ENCODE measurements at places on chromosomes 11 and 22.

- no peak for DNase-seq
Observed at GRCh38 chr22:29152045-29152953, 53.4 kb upstream of the EMID1 start.

GRCh38 chr11:46489656-46490560 lies 98.3 kb upstream of the CHRM4 start:
- DNase-seq, result no peak

DNA sequence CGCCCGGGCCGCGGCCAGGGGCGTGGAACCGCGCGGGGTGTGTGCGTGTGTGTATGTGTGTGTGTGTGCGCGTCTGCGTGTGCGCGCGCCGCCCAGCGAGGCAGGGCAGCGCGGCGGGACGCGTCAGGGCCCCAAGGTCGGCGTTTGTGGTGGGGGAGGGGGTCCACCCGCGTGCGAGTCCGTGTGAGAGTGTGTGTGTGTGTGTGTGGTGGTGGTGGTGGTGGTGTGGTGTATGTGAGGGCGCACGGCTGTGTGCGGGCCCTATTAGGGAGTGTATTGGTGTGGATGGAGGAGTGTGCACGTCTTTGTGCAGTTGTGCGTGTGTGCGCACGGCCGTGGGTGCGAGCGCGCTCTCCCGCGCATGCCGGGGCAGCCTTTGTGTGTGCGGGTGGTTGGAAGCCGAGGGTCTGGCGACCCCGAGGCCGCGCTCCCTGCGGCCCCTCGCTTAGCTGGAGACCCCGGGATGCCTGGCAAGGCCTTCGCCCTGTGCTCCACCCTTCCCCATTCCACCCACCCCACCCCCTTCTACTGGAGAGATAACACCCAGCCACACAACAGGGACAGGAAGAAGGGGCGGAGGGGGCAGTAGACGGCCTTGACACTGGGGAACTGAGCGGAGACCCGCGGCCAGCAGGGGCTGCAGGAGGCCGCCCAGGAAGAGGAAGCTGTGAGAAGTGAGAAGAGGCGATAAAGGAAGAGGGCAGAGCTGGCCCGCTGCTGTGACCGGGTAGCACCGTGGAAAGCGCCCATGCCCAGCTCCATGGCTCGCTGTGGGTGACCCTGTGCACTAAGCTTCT lies 528 bp upstream of the ARRB1 start:
- no peak for DNase-seq

DNA sequence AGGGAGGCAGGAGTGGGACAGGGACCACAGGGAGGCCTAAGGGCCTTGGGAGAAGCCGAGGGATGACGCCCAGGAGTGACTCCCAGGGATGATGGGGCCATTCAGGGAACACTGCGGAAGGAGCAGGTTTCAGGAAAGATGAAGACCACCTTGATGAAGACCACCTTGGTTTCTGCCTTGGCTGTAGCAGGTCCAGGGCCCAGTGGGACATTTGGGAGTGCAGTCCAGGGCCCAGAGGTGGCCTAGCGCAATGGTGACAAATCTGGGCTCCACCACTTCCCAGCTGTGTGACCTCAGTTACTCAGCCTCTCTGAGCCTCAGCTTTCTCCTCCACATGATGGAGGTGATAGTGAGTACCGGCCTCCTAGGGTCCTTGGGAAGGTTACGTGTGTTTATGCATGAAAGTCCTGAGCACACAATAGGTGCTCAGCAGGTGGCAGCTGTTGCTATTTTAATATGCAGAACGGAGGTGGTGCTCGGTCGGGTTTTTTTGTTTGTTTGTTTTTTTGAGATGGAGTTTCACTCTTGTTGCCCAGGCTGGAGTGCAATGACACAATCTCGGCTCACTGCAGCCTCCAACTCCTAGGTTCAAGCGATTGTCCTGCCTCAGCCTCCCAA lies 770 bp downstream of the TSGA10IP start:
- DNase-seq, result no peak

DNA sequence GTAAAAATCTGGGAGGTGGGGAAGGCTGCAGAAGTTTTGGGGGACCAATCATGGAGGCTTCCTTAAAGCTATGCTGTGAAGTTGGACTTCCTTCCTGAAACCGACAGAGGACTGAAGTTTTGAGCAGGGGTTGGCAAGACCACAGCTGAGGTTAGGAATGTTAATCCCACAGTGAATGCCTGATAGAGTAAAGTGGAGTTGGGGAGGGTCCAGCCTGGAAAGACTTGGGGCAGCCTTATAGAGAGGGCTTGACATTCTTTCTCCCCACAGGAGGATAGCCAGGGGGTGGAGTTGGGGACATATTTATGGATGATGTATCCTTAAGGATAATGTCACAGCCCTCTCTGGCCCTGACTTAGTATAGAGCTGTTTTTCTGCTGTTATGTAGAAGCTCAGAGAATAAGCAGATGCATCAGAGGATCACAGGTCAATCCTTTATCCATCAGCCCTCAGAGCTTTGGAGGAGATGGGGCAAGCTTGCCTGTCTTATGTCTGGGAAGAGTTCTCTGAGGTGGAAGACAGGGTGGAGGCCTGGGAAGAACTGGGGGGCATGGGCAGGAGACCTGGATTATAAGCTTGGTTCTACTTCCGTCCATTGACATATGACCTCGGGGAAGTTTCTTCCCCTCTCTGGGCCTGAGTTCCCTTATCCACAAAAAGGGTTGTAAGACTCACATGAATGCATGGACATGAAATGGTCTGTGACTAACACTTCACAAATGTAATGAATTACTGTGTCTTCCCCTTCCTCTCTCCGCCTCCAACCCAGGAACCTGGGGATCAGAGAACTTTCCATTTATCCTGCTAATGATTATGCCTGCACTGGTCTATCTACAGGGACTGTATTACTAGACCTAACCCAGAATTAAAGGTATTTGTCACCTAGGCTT lies 317.8 kb downstream of the MIAT start:
- no peak for DNase-seq

- DNase-seq, result no peak
Observed at GRCh38 chr11:87597725-87598124, 560.0 kb downstream of the TMEM135 start.

- no peak for DNase-seq
Observed at GRCh38 chr11:8959546-8960166, 4.6 kb downstream of the TMEM9B start.

- DNase-seq, result no peak
Observed at GRCh38 chr22:30279046-30279788, 10.1 kb downstream of the CASTOR1 start.

DNA sequence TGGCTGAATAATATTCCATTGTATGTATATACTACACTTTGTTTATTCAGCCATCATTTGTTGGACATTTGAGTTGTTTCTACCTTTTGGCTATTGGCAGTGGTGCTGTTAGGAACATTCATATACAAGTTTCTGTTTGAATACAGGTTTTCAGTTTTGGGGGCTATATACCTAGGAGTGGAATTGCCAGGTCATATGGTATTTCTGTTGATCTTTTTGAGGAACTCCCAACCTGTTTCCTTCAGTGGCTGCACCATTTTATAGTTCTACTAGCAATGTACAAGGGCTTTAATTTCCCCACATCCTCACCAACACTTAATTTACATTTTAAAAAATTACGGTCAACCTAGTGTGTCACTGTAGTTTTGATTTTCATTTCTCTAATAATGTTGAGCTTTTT lies 54.6 kb downstream of the HSD17B12 start:
- DNase-seq, result no peak

DNA sequence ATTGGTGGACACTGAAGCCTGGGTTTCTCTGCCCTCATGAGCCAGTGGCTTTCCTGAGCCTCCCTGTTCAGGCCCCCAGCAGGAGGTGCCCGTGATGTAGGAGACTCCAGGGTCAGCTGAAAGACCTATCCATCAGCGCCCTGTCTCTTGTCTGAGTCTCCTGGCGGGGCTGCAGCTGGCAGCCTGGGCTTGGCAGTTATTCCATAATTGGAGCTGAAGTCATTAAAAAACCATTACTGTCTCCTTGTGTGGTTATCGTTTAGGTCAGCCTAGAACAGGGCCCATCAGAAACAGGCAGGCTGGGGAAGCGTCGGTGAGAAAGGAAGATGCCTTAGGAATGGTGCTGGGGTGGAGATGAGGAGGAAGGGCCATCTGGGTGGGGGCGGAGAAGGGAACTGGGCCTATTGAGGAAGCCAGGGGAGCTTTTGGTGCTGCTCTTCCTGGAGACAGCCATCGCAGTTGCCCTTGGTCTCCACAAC lies 5.0 kb downstream of the TUB start:
- DNase-seq, result no peak

GRCh38 chr11:55503449-55503848 lies 50.8 kb upstream of the OR4C15 start:
- DNase-seq, result no peak

- peak; percentile 80 for DNase-seq
Observed at GRCh38 chr11:89490981-89491690, at the start of gene NOX4. NOX4 (minus strand) TSS chr11:89491375; CDS start chr11:89491246, 129 bp downstream.

- no peak for DNase-seq
Observed at GRCh38 chr11:58003036-58003435, 20.6 kb upstream of the OR9Q1 start.

DNA sequence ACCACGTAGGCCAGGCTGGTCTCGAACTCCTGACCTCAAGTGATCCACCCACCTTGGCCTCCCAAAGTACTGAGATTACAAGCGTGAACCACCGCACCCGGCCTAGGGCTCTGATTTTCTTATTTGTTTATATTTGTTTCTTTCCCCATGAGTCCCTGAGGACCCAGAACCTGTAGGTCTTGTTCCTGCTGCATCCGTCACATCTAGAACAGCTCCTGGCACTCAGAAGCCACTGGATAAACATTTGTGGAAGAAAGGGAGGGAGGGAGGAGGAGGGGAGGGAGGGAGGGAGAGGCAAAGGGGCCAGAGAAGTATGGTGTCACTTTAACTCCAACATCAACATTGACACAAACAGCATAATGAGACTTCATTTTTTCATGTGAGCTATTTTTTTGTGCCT lies 67.7 kb downstream of the CELSR1 start:
- no peak for DNase-seq

DNA sequence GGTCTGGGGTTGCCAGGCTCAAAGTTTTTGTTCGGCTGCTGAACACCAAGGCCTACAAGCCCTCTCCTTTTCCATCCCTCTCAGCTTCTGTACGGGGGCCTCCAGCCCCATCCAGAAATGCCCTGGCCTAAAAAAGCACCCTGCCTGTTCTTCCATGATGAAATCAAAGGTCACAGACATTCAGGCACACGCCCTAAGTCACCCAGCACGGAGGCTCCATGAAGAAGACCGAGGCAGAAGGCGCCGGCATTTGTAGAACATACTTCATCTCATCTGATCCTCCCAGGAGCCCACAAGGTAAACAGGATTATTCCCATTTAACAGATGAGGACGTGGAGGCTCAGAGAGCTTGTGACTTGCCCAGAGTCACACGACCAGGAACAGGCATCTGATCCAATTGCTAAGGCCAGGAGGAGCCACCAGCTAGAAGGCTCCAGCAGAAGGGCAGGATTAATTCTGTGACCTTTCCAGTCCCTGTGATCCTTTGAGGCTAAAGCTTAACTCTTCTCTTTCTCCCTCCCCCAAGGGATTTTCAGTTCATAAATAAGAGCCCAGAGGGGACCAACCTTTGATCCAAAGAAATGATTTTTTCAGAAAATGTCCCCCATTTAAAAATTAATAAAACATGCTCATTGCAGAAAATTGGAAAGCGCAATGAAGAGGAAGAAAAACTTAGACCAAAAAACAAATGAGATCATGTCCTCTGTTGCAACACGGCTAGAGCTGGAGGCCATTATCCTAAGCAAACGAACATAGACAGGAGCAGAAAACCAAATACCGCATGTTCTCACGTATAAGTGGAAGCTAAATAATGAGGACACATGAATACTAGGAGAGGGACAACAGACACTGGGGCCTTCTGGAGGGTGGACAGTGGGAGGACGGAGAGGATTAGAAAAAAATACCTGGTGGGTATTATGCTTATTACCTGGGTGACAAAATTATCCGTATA lies 38.7 kb downstream of the CYTH4 start:
- no peak for DNase-seq

- DNase-seq, result no peak
Observed at GRCh38 chr11:21604564-21604963, 588.3 kb upstream of the ANO5 start.

DNA sequence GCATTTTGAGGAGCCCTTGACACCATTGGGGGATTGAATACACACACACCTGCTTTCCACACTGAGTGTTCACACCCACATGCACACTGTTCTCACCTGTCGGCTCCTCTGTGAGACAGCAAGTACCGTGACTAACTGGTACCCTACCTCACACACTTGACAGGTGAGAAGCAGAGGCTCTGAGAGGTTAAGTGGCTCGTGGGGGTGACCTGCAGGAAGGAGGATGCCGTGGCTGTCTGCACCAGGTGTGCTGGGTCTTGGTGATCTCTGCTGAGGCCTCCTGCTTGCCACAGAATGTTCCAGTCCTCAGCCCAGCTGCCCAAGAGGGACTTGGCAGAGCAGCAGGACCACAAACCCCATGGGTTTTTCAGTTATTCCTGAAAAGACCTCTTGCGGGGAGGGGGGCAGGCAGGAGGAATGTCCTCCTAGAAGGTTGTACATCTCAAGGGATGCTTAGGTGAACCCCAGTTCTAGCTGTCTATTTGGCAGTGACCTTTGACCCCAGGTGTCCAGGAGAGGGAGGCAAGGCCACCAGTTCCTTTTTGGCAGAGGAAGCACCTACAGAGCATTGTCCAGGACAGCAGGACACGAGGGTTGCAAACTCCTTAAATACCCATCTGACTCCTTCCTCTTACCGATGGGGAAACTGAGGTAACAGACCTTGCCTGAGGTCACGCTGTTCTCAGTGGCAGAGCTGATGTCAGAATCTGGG lies 66.0 kb downstream of the SHISAL1 start:
- no peak for DNase-seq

DNA sequence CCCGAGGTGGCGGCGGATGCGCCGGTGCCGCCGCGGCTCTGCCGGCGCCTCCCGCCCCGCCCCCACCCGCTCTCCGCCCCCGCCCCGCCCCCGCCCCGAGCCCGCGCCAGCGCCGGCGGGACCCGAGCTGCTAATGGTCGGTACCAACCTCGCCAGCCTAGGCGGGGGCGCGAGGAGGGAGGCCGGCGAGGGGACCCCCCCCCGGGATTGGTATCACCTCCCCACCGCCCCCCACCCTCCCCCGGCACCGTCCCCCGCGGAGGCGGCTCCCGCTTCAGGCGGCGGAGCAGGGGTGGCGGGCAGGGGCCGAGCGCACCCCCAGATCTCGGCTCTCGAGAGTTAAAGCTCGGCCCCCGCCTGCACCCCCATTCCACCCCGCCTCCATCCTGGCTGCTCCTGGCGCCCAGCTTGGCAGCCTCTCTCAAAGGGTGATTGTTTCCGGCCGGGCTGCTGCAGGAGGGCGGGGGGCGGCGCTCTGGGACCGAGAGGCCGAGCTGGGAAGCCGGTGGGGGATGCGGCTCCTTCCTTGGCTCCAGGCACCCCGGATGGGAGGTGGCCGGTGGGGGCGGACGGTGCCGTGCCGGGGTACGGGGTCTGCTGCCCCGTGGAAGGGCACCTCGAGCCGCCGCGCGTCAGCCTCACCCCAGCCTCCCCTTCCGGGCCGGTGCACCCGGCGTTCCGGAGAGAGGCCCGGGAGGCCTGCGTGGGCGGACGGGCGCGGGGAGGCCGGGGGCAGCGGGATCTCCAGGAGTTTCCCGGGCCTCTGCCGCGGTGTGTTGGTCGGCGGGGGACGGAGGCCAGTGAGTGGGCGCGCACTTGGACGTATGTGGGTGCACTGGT lies at the start of gene B3GAT1:
Gene B3GAT1 (minus strand): TSS at position 40 of the 840 bp plus-strand sequence. CDS start 24,583 bp downstream, outside the sequence.
- no peak for DNase-seq

Measured in type B pancreatic cell (in vitro differentiated cells).